MM.1S (cell line): ENCODE measurements at places on chromosomes 6 and 20.
A peak's percentile ranks its signal among the peaks of the same experiment; 100 is the strongest.

DNA sequence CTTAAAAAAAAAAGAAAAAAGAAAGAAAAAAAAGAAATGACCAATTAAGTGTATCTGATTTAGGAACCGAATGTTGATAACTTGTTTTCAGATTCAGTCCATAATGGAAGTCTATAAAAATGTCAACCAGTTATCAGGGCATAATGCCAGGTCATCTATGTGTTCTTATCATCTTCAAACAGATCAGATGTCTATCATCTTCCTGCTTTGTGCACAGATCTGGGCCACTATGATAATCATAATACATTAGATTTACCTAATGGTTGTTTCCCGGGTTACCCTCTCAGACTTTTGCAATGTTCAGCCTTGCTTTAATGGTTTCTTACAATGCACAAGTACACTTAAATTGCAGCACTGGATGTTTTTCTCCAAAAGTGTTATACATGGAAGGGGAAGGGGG is 100.6 kb downstream of the NKAIN2 start:
- H3K4me3 ChIP-seq = no peak overlapping the region
- H3K36me3 ChIP-seq = no peaks in the 10 kb centered on the region
- H3K4me1 ChIP-seq = no peaks in the 10 kb centered on the region

DNA sequence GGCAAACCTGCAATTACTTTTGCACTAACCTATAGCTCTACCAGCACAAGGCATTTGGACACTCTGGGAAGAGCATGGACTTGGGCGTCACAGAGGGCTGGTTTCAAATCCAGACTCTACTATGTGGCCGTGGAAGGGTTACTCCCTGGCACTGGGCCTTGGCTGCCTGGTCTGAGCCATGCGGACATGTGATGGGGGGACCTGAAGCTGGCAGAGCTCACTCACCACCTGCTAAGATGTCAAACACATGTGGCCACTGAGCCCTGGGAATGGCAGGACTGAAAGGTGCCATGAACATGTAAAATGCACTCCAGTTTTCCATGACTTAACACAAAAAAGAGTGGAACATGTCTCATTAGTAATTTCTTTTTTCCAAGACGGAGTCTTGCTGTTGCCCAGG is 23.7 kb downstream of the VSTM2L start:
- no peak for DNase-seq
- no peaks in the 10 kb centered on the region for H3K4me1 ChIP-seq
- H3K27ac ChIP-seq = no peak overlapping the region
- no peaks in the 10 kb centered on the region for H3K36me3 ChIP-seq
- no peak overlapping the region for H3K4me3 ChIP-seq

DNA sequence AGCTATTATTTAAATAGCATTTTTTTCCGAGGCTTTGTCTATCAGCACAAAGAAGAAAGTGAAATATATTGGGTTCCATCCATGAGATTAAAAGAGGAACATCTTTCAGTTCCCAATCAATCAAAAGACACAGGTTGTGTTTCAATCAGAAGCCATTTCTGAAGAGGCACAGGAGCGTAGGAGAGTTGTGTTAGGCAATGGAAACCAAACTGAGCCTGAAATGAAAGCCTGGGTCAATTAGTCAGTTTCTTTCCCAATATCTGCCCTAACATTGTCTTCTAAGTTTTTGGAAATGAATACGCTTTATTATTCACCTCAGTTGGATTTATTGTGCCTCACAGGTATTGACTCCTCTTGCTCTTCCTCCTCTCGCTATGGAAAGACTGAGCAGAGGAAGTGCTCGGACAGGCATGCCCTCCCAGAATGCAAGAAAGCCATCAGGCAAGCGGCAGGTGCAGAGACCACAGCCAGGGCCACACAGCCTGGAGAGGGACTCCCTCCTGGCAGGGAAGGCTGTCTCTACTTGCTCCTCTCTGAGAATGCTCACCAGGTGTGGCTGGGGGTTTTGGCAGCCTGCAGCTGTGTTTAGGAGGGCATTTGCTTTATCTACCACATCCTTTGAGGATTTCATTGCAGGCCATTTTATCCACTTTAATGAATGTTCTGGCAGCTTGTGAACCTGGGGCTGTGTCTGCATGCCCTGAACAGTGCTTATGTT is 100.8 kb upstream of the NEDD9 start:
- H3K36me3 ChIP-seq = no peaks in the 10 kb centered on the region
- peak; percentile 58 for DNase-seq
- H3K4me3 ChIP-seq = no peak overlapping the region
- peaks cover 9% of the 10 kb centered on the region; the same call in 1 of the 2 replicates for H3K4me1 ChIP-seq
- peak overlapping the region; percentile 36 for H3K27ac ChIP-seq
- no peaks in the 10 kb centered on the region for H3K27me3 ChIP-seq

DNA sequence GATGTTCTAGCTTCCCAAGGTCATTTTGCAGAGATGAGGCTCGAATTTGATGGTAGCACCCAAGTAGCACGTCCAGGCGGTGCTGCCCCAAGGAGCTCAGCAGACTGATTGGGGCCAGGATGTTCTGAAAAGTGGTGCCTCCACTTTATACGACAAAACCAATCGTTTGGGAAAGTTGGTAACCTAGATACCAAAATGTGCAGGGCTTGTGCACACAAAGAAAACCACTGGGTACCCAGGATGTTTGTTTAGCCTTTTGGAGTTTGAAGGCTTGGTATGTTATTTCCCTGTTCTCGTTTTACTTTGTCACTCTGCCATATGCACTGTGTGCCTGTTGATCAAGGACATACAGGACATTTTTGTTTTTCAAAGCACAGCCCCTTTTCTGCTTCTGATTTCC is 40.7 kb upstream of the PBOV1 start:
- no peaks in the 10 kb centered on the region for H3K36me3 ChIP-seq
- H3K27me3 ChIP-seq = no peaks in the 10 kb centered on the region
- no peak overlapping the region for H3K4me3 ChIP-seq

- no peak for DNase-seq
- H3K4me1 ChIP-seq = no peaks in the 10 kb centered on the region
- H3K27me3 ChIP-seq = no peaks in the 10 kb centered on the region
- no peak overlapping the region for H3K27ac ChIP-seq
- no peak overlapping the region for H3K4me3 ChIP-seq
Observed at GRCh38 chr6:113276601-113277000, 580.5 kb upstream of the MARCKS start.

- H3K27me3 ChIP-seq = peaks cover 87% of the 10 kb centered on the region
- H3K4me3 ChIP-seq = no peak overlapping the region
- DNase-seq = no peak
- H3K36me3 ChIP-seq = no peaks in the 10 kb centered on the region
Observed at GRCh38 chr6:30893666-30894065, 9.3 kb downstream of the DDR1 start.

DNA sequence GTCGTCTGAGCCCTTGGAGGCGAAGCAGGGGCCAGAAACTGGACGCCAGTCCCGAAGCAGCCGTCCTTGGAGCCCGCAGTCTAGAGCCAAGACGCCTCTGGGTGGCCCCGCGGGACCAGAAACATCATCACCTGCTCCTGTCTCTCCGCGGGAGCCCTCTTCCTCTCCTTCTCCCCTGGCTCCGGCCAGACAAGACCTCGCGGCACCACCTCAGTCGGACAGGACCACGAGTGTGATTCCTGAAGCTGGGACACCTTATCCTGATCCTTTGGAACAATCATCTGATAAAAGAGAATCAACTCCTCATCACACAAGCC is 416 bp downstream of the RSPH4A start:
- peak overlapping the region; percentile 49; the same call in 1 of the 2 replicates for H3K27ac ChIP-seq
- H3K27me3 ChIP-seq = no peaks in the 10 kb centered on the region
- H3K36me3 ChIP-seq = no peaks in the 10 kb centered on the region
- 0 out of 2 replicates have a peak, but pooled peaks cover 9% of the 10 kb centered on the region for H3K4me1 ChIP-seq

GRCh38 chr20:63362436-63363009 is 1.4 kb upstream of the CHRNA4 start:
- DNase-seq = no peak
- no peak overlapping the region for H3K4me3 ChIP-seq
- no peaks in the 10 kb centered on the region for H3K36me3 ChIP-seq
- H3K27me3 ChIP-seq = peaks cover 90% of the 10 kb centered on the region
- H3K27ac ChIP-seq = no peak overlapping the region

- H3K4me1 ChIP-seq = no peaks in the 10 kb centered on the region
- no peaks in the 10 kb centered on the region for H3K36me3 ChIP-seq
- DNase-seq = no peak
Observed at GRCh38 chr6:24890471-24890870, 45.3 kb downstream of the RIPOR2 start.

- no peak for DNase-seq
- no peaks in the 10 kb centered on the region for H3K27me3 ChIP-seq
- H3K36me3 ChIP-seq = no peaks in the 10 kb centered on the region
- no peak overlapping the region for H3K27ac ChIP-seq
Observed at GRCh38 chr6:123925350-123925749, 121.7 kb downstream of the NKAIN2 start.

DNA sequence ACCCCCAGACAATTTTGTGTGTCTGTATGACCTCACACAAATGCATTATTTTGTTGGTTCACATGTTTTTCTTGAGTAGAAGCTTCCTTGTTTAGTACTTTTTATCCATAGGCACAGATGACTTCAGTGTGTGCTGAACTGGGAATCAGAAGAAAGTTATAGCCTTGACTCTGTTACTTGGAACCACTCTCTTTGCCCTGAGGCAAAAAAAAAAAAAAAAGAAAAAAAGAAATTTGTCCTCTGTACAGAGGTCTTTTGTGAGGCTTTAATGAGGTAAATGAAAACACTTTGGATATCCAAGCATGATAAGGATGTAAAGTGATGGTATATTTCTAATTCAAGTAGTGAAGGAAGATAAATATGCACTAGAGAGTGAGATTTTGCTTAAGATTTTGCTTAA is 51.9 kb downstream of the TRMT11 start:
- no peaks in the 10 kb centered on the region for H3K4me1 ChIP-seq
- no peaks in the 10 kb centered on the region for H3K27me3 ChIP-seq
- no peak for DNase-seq
- H3K36me3 ChIP-seq = no peaks in the 10 kb centered on the region
- no peak overlapping the region for H3K4me3 ChIP-seq

GRCh38 chr6:7219310-7219709 is 93.7 kb downstream of the SSR1 start:
- H3K27me3 ChIP-seq = no peaks in the 10 kb centered on the region
- H3K27ac ChIP-seq = no peak overlapping the region
- no peak for DNase-seq
- H3K4me3 ChIP-seq = no peak overlapping the region

DNA sequence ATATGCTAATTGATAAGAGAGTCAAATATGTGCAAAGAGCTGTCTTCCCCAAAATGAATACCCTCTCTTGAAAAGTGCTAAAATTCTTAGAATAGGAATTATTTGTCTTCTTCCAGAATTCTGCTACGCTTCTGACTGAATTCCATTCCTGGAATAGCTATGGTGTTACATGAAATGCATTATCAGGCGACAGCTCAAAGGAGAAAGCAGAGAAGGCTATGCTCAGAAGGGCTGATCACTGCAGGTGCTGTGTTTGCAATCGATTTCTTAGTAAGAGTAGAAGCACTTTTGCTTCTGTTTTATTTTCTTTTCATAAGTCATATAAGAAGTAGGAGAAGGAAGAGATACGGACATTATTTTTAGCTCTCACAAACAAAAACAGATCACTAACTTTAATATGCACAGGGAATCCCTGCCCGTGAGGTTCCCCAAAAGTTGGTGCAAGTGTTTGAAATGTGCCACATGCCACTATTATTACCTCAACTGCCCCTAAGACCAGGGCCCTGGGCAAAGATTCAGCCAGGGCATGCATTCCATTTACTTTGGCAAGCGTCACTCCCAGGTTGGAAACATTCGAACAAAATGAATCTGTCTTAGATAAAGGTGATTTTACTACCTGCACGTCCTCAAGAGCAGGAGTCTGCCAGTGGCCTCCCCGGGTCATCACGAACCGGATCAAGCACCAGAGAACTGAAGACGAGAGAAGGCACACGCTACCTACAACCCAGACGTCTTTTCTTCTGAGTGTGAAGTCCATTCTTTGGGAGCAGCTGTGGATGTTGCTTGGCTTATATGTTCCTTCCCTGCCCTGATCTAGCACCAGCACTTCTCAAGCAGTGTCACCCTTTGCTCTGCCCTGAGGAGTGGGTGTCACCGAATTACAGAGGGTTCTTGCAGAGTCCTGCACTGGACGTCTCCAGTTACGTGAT is 7.2 kb downstream of the MYLK4 start:
- H3K36me3 ChIP-seq = no peaks in the 10 kb centered on the region
- H3K27me3 ChIP-seq = no peaks in the 10 kb centered on the region
- H3K4me1 ChIP-seq = no peaks in the 10 kb centered on the region
- H3K4me3 ChIP-seq = no peak overlapping the region
- DNase-seq = no peak

- H3K4me1 ChIP-seq = no peaks in the 10 kb centered on the region
- no peak overlapping the region for H3K4me3 ChIP-seq
- no peak overlapping the region for H3K27ac ChIP-seq
- no peak for DNase-seq
- no peaks in the 10 kb centered on the region for H3K27me3 ChIP-seq
- no peaks in the 10 kb centered on the region for H3K36me3 ChIP-seq
Observed at GRCh38 chr6:162173466-162173865, 554.1 kb downstream of the PRKN start.

- H3K27me3 ChIP-seq = no peaks in the 10 kb centered on the region
- peaks cover 7% of the 10 kb centered on the region for H3K4me1 ChIP-seq
- no peaks in the 10 kb centered on the region for H3K36me3 ChIP-seq
- DNase-seq = peak; percentile 15
Observed at GRCh38 chr6:139841794-139842215, 467.4 kb upstream of the CITED2 start.

GRCh38 chr6:163780994-163781393 is 366.5 kb downstream of the QKI start:
- H3K4me1 ChIP-seq = no peaks in the 10 kb centered on the region
- no peak overlapping the region for H3K4me3 ChIP-seq
- no peak for DNase-seq
- no peaks in the 10 kb centered on the region for H3K27me3 ChIP-seq

GRCh38 chr6:27809939-27810767 is 102.0 kb downstream of the OR2B2 start:
- H3K4me1 ChIP-seq = peaks cover 35% of the 10 kb centered on the region
- H3K27me3 ChIP-seq = no peaks in the 10 kb centered on the region
- peak overlapping the region; percentile 95 for H3K27ac ChIP-seq
- no peaks in the 10 kb centered on the region for H3K36me3 ChIP-seq

DNA sequence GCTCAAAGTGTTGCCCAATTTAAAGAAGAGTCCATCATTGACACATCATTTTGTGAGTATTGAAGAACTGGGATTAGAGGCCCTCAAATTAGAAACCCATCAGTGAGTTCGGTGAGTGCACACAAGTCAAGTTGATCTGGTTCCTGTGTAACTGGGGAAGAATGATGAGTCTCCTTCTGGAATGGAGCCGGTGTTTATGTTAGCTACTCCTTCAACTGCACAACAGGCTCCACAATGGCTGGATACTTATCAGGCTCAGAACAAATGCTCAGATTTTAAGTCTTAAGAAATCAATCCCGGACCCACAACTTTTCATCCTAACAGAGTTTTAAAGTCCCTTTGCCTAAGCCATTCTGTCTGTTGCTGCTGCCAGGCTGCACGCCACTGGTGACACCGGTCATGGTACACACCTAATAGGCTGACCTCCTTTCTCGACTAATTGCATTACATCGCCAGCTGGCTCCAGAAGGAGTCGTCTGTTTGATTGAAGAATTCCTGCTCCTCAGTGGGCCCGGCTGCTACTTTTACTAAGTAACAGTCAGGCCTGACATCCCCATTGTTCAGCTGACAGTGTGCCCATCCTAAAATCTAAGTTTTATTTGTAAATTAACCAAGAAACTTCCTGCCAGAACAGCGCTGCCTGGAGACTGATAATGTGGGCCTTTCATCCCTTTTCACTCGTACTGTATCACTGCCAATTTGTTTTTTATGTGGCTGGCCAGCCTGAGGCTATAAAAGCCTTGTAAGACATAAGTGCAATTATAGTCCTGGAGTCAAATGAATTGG is 130.4 kb downstream of the INSM1 start:
- no peak overlapping the region for H3K4me3 ChIP-seq
- H3K27ac ChIP-seq = no peak overlapping the region
- no peak for DNase-seq
- H3K27me3 ChIP-seq = no peaks in the 10 kb centered on the region
- no peaks in the 10 kb centered on the region for H3K36me3 ChIP-seq
- no peaks in the 10 kb centered on the region for H3K4me1 ChIP-seq
